AG04450 (cell line): ENCODE measurements at places on chromosomes 6 and 20.

DNA sequence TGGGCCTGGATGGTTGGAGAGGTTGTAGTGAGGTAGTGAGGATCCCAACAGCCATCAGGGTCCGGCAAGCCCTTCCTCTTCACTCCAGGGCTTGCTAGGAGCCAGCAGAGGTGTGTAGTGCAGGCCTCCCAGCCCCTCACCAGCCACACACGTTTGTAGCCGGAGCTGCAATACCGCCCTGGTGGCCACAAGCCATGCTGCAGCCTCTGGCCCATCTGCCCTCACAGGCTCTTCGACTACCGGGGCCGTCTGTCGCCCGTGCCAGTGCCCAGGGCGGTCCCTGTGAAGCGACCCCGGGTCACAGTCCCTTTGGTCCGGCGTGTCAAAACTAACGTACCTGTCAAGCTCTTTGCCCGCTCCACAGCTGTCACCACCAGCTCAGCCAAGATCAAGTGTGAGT is 36.4 kb downstream of the EIF2S2 start:
- no peak for DNase-seq

DNA sequence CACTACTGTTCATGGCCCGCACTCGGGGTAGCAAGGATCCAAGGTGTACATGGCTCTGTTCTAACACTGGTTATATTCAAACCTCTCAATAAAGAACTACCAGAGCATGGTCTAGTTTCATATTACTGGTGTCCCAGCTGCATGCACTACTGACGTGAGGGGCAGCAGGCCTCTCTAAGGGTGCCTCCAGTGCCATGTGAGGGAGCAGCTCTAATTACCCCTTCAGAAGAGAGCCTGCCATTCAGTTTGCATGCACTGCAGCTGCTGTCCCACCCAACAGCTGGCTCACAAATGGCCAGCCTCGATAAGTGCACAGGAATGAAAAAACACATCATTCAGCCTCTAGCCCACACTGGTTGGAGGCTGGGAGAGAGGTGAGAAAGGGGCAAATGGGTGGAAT is 85.2 kb downstream of the SMLR1 start:
- no peak for DNase-seq

GRCh38 chr6:153613719-153614455 is 425.2 kb upstream of the OPRM1 start:
- no peak for DNase-seq

DNA sequence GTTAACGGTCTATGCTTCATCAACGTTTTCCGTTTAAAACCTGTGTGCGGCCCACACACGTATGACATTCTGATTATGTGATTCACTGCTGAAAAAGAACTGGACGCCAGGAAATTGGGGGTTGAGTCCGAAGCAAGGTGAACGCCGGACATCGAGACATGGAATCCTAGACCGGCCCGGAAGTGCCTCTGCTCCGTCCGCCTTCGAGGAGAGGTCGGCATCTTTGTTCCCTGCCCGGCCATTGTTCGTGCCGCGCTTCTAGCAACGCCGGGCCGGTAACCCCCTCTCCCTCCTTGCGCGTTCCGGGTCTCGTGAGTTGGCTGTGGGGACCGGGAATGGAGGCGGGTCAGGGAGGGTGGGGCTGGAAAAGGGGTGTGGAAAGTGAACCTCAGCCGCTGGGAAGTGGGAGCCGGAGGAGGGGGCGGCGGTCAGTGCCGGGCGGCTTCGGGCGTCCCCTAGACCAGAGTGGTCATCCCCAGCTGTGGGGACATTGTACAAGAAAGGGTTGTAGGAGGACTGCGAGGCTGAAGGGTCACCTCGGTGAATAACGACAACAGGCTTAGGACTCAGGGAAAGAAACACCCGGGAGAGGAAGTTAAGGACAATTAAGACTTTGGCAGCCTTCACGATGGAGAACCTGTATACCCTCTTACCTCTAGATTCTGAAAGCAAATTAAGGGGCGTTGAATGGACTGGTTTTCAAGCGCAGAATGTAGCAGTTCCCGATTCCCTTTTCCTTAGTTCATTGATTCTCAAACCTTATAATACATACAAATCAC is at the start of gene ZSCAN9:
Gene ZSCAN9 (plus strand): TSS at position 220 of the 779 bp plus-strand sequence. CDS start 1,810 bp downstream, outside the sequence.
- peak; percentile 77 for DNase-seq

GRCh38 chr20:25087186-25087929 is 5.4 kb upstream of the VSX1 start:
- DNase-seq, result no peak

- no peak for DNase-seq
These were observed 95.4 kb downstream of the MAP3K5 start for GRCh38 chr6:136696783-136697364.

- no peak for DNase-seq
These were observed 39.0 kb upstream of the PTPN1 start for GRCh38 chr20:50471231-50471630.

DNA sequence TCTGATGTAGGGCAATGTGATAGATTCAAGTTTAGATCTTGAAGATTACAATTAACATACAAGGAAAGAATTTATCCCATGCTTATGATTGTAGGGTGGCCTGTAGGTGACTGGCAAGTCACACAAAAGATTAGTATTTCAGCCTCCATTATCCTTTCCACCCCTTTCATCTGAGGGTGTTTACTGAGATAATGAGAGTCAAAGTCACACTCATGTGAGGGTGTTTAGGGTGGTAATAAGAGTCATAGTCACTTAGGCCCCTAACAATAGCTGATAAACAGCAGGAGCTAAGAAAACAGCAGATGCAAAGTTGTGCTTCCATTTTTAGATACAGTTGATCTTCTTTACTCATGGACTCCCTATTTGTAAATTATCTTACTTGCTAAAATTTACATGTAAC is 11.4 kb downstream of the FAM184A start:
- no peak for DNase-seq

DNA sequence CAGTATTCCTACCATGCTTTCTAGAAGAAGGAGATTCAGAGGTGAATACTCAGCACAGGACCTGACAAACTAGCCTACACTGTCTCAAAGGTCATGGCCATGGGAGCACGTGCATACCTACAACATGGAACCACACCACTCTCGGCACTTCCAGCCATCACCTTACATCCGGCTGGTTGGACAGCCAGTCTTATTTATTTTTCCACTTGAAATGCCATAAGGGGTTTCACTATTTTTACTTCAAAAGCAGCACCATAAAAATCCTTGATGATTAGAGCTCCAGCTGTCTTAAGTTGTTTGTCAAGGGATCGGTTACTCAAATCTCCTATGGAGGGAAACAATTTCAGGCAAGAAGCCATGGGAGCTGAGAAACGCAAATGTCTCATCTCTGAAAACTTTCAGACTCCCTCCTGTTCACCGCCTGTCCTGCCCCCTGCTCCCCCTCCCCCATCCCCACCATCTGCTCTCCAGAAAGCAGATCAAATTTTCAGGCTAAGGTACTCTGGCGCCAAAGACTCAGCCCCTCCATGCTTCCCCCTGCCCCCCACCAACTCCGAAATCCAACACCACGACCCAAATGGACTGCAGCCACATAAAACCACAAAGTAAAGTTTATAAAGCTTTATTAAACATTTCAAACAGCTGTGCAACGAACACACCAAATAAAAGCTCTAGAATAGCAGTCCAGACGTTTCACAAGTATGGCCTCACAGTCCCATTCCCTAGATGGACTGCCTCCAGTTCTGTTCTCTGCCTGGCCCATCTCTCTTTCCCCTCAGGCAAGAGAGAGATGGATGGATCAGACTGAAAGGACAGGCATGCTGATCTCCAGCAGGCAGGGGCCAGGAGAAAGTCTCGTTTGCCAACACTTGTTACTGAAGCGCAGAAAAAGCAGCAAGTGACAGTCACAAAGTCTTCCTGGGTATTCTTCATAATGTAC is 4.0 kb upstream of the NNAT start:
- peak; percentile 93 for DNase-seq

GRCh38 chr20:36836591-36837269 is 39.2 kb upstream of the TLDC2 start:
- DNase-seq, result no peak

GRCh38 chr6:108920751-108921150 is 72.5 kb downstream of the ARMC2 start:
- no peak for DNase-seq

DNA sequence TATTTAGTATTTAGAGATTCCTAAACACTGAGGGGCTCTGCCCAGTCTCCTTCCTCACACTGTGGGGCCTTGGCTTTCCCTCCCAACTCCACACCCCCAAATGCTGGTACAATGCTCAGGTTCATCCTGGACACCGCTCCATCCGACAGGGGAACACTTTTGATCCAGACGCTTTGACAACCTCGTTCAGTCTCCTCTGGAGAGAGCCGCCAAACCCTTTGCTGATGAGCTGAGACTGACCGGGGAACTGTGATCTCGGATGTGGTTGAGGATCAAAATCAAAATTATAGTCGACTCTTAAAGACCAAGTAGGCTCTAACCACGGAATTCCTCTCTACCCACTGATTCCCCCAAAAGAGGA is 38.8 kb upstream of the HLA-E start:
- no peak for DNase-seq
